ENCODE measurements at places on chromosomes 2 and 18. TPM values are rescaled to one million over a fixed set of nuclear protein-coding genes. Genes with fewer than 3 reads are reported as not detected.

Gene KCNJ3
- polyA plus RNA-seq = 0.54 TPM

- DNase-seq = no peak
These were observed 58.2 kb upstream of the REG3G start for GRCh38 chr2:78967294-78967693.

- DNase-seq = peak; percentile 45
These were observed 40.0 kb upstream of the MCM6 start for GRCh38 chr2:135916207-135916606.

GRCh38 chr2:17754773-17755425, 961 bp downstream of the GEN1 start:
- no peak for DNase-seq

DNA sequence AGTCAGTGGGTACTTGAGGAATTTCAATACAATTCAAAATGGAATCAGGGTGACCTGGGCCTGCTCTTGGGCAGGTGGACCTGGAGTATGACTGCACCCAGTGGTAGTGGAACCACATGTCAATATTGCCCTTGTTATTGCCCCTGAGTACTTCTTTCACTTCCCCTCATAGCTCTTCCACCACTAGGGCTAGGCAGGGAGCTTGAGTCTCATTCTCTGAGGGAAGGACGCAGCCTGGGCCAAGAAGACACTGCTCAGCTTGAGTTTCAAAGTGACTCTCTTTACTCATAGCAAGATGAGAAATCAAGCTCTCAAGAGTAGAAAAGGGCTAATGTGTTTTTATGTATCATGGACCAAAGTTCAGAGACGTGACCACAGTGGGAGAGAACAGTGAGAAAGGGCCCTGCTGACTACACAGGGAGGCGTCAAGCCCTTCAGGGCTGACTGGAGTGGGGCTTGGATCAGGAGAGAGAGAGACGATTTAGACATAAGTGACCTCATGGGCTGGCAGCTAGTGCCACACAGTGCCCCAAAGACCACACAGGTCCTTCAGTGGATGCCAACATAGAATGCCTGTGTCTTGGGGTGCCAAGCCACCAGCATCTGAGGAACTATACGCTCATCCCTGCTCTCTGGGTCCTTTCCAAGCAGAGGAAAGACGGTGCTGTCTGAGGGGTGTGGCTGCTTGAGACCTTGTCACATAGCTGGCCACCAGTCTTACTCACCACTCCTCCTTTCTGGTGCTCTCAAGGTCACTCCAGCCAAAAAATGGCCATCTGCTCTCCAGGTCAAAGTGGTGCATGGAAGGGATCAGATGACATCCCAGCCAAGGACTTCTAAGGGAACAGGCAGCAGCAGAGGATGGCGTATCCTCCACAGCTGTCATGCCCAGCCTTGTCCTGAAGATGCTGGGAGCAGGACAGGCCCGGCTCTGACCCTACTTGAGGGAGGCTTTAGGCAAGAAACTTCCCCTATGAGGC, 13.0 kb downstream of the PTMA start:
- DNase-seq = no peak

DNA sequence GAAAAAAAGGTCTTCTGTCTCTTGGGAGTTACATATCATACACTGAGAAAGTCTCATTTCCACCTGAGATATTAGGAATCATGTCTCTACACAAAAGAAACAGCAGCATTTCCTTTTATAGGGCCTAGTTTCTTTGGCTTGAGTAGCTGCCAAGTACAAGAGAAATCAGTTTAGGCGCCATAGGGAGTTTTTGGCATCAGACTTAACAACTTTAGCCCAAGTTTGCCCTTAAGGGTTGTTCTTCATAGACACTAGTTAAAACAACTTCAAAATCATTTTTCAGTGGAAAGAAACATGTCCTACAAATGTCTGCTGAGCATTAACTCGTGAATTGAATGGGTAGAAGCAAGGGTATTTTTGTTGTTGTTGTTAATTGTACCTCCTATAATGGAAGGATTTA, 587.0 kb upstream of the DSEL start:
- no peak for DNase-seq

Measured in forelimb muscle (tissue), 1 donor.